CD8-positive, alpha-beta memory T cell (primary cell): ENCODE measurements at places on chromosomes 2 and 18. TPM values are rescaled to one million over a fixed set of nuclear protein-coding genes. Genes with fewer than 3 reads are reported as not detected.

DNA sequence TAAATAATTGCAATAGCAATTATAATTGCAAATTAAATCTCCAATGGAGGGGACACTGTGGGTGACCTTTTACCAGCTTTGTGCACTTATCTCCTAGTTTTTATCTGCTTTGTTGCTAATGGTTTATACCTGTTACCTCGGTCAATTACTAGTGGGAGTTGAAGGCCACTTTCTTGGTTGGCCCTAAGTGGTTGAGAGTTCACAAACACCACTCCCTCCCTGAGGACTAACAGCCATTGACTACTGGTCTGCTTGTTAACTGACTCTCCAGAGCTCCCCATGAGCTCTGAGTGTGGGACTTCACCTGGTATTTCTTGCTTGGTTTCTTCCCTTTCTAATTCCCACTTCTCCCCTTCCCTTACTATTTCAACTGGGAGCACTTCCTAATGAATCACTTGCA is 27.2 kb downstream of the SERPINE2 start:
- DNase-seq: no peak

SIGLEC15 gene
- not detected for total RNA-seq

GRCh38 chr2:3789256-3789655 is 85.9 kb downstream of the DCDC2C start:
- no peak for DNase-seq

- DNase-seq: no peak
These were observed 48.0 kb upstream of the ID2 start for GRCh38 chr2:8633735-8634313.

SP140 gene
- 108 TPM for total RNA-seq

FAP gene
- not detected for total RNA-seq

GRCh38 chr18:22165049-22165602 is 4.3 kb upstream of the GATA6 start:
- no peak for DNase-seq

GRCh38 chr18:11906926-11907874 is 917 bp downstream of the MPPE1 start:
- no peak for DNase-seq

- no peak for DNase-seq
These were observed 134.4 kb upstream of the SLC1A4 start for GRCh38 chr2:64854773-64855237.

HOXD8 gene
- total RNA-seq: not detected

- DNase-seq: no peak
These were observed 30.0 kb upstream of the RAB1A start for GRCh38 chr2:65159906-65160305.

- DNase-seq: no peak
These were observed 12.1 kb upstream of the MAP2 start for GRCh38 chr2:209411718-209412117.

GRCh38 chr2:216014006-216014405 is 655 bp upstream of the MREG start:
- no peak for DNase-seq

DNA sequence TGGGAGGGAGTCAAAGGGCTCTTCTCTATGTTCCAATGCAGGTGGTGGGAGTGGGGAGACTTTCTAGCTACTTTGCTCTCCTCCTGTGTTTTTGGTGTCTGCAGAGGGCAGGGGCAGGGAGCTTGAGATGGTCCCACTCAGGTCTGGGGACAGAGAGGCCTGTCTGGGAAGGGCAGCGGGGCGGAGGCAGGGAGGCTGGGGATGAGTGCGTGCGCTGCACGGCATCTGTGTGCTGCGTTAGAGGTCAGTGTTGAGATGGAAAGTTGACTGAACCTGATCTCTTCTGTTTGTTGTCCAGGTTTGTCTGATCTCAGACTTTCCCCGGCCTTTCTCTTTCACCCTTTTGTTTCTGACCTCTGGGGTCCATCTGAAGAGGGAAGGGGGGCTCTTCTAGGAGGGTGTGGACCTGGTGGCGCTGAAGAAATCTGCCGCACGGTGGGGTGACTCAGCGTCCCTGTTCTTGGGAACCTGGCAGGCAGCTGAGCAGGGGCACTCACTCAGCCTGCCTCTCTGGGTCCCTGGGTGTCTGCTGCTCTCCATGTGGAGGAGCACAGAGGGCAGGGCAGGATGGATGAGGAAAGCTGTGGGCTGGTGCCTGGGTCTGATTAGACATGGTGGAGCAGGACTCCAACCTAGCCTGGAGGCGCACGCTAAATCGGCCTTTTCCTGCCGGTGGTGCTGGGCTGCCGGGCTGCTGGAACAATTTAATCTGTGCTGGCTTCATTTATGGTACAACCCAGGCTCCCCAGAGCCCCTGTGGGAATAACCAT is 24.1 kb downstream of the IGFBP2 start:
- no peak for DNase-seq

POTEJ gene
- total RNA-seq: not detected

DNA sequence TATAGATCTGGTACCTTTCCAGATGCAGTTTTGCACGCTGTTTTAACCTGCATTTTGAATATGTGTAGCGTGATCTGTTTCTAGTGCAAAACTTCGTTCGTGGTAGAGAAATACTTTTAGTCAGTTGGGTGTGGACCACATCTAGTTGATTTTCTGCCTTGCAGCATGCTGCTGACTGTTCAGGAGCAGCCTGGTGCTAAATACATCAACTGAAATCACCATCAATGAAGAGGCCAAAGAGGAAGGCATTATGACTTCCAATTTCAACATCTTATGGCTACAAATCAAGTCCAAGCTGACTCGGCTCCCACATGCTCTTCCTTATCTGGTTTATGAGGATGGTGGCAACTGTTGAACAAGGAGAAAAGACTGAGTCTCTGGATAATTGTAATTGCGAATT is 298.5 kb downstream of the ZNF521 start:
- no peak for DNase-seq

DNA sequence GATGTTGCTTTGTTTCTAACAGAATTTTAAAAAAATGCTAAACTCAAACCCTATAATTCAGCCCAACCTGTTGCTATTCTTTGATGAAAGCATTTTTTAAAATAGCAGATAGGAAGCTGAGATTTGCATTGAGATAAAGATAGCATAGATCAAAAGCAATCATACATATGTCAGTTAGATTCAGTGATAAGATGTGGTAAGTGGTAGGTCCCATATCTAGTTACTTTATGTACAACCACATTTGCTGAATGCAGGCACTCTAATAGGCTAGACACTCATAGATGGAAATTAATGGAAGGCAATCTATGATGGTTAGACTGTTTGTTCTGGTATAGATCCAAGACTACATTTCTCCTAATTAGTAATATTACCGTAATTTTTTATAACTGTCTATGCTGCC is 27.2 kb upstream of the C1D start:
- no peak for DNase-seq

PDCL3 gene
- total RNA-seq: 54.1 TPM

- no peak for DNase-seq
These were observed 37.8 kb downstream of the CYP26B1 start for GRCh38 chr2:72109904-72110303.

GREB1L gene
- not detected for total RNA-seq

GRCh38 chr2:237161189-237161588 is 75.5 kb downstream of the COPS8 start:
- no peak for DNase-seq

- DNase-seq: no peak
These were observed 61.1 kb upstream of the RND3 start for GRCh38 chr2:150548527-150548926.

- DNase-seq: no peak
These were observed 4.1 kb upstream of the LPIN1 start for GRCh38 chr2:11742317-11742701.

ITGA4 gene
- total RNA-seq: 142 TPM

DNA sequence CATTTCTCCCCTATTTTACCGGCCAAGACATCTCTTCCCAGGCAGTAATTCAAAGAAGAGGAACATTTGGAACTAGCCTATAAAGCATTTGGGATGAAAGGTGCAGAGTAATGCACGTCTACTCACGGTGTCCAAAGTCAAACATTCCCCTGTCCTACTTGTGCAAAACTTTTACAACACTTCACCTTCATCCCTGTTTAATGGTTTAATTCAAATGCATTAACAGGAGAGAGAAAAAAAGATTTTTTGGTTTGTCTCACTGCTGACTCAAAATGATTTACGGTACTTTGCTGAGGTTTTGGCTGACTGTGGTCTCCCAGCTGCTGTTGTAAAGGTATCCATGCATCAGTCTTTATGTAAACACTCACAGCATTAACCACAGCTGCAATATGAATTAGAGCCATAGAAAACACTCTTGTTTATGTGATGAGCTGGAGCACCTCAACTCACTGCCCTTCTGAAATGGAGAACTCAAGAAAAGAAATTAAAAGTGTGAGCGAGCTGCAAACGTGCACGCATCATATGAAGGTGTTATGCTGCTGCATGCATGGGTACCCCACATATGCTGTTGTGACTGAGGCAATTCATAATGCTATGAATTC is 220.5 kb downstream of the PIEZO2 start:
- DNase-seq: no peak

GRCh38 chr2:112187805-112188596 is 49.8 kb downstream of the FBLN7 start:
- DNase-seq: peak; percentile 82

DNA sequence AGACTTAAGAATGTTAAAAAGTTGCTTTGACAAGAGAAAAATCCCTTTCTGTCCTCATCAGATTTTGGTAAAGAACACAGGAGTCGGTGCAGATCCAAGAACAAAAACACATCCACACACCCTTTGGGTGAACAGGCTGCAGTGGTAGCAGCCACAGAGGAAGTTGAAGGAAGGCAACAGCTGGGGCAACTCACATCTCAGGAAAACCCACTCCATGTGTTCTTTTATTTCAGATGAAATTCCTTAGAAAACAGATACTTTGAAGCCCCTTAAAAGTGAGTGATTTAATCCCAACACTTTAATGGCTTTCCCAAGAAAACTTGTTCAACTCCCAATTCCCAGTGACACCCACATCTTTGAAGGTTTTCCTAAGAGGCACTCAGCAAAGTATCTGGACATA is 271.3 kb downstream of the ICOS start:
- DNase-seq: no peak

RIT2 gene
- total RNA-seq: not detected

DNA sequence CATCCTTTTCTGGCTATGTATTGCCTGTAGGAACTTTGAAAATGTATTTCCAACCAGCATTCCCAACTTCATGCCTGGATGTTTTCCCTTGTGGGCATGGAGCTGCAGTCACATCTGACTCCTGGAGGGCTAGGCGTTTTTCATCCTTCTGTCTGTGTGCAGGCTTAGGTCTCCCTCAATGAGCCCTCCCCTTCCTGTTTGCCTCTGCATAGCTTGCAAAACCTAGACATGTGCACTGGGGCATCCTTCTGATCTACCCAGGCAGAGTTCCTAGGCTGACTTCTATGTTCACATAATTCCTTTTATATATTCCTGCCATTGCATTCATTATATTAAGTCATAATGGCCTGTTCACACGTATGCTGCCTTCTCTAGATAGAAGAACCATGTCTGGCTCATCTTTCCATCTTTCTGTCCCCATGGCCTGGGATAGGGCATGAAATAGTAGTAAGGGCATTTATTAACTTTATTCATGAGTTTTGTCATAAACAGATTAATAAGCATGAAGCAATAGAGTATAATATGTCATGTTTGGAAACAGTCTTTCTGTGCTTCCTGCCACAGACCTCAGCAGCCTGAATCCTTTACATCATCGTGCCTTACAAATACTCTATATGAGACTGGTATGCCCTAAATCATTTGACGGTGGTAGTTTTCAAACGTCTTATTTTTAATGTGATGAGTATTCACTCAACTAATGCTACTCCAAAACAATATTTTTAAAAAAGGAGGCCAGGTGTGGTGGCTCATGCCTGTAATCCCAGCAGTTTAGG is 195.6 kb downstream of the TGIF1 start:
- no peak for DNase-seq

DNA sequence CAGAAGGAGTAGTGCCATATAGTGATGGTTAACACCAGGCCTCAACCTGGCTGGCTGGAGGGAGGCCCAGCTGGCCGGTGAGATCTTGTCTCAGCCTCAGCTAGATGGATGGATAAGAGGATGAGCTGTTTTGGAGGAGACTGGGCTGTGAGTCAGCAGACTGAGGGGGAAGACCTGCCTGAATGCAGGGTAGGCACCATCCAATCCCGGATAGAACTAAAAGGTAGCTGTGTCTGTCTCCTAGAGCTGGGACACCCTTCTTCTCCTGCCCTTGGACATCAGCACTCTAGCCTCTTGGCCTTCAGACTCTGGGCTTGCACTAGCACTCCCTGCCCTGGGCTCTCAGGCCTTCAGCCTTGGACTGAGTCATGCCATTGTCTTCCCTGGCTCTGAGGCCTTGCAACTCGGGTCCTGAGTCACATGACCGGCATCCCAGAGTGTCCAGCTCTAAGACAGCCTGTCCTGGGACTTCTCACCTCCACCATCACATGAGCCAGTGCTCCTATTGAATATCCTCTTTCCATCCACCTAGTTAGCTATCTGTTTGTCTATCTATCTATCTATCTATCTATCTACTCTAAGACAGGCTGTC is 131.3 kb downstream of the TPO start:
- DNase-seq: no peak

- DNase-seq: no peak
These were observed 976 bp downstream of the TNFAIP6 start for GRCh38 chr2:151358166-151358970.

ZSCAN30 gene
- total RNA-seq: 10.8 TPM

- no peak for DNase-seq
These were observed 34.0 kb downstream of the TMEM185B start for GRCh38 chr2:120189189-120189588.

CXCR2 gene
- not detected for total RNA-seq

MSTN gene
- total RNA-seq: not detected

LINC00305 gene
- total RNA-seq: not detected

GRCh38 chr2:106104332-106105062 is 89.6 kb downstream of the UXS1 start:
- peak; percentile 80 for DNase-seq

SCN3A gene
- not detected for total RNA-seq

GCA gene
- total RNA-seq: 15.2 TPM

- DNase-seq: no peak
These were observed 95.4 kb downstream of the SOCS6 start for GRCh38 chr18:70384181-70384790.

- peak; percentile 70 for DNase-seq
These were observed 13.7 kb upstream of the TET3 start for GRCh38 chr2:73970850-73971471.

CABLES1 gene
- total RNA-seq: 8.0 TPM

DNA sequence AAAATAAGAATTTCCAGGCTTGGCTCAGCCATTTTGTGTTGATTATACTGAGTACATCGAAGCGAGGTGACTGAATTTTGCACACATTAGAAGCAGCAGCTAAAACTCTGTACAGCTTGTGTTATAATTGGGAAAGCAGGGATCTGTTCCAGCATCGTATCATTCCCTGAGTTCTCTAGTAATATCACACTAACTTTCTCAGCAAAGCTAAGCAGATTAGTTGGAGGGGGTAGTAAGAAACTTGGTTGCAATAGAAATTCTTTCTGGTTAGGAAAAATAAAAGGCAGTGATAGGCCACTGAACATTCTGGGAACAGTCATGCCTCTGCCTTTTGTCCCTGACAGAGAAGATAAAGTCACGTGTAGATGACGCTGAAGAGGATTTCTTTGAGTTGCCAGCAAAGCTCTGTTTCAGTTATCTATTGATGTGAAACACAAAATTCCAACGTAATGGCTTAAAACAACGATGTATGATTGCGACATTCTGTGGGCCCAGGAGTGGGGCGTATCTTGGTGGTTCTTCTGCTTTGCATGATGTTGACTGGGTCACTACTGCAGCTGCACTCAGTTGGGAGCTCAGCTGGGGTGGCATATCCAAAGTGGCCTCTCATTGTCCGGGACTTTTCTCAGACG is 202.1 kb upstream of the MEX3C start:
- no peak for DNase-seq
